ENCODE measurements at places on chromosomes 3 and 15.
A peak's percentile ranks its signal among the peaks of the same experiment; 100 is the strongest.

DNA sequence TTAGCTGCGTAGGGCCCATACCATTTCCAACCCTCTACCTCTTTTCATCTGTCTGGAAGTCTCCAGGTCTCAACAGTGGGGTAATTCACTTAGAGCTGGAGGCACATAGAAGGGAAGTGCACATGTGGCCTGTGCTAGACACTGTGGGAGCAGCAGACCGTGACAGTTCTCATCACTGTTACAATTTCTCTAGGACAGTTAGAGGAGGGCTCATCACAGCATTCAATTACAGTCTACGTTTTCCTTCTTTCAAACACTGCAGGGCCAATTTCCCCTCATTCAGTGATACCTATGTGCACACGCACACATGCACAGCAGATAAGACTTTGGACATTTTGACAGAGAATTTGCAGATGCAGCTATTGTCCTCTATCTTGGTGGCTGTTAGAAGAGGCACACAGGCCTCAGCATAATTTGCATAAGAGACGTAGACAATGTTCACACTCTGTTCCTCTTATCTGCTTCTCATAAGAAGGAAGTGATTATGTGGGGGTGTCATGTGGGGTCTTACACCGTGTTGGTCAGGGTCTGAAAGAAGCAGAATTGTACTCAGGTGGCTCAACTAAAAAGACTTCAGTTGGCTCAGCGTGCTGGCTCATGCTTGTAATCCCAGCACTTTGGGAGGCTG, 12.6 kb upstream of the HRG start:
- DNase-seq = no peak

DNA sequence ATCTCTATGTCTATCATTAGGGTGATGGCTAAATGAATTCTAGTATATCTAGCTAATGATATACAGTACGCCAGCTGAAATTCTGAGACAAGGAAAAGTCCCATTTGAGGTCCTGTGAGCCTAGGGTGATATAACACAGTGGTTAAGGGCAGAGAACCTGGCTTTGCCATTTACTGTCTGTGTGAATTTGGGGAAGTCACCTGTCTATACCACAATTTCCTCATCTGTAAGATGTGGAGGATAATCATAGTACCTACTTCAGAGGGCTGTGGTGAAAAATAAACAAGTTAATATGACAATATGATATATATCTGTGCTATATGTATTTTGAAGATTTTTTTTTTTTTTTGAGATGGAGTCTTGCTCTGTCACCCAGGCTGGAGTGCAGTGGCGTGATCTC, 9.8 kb upstream of the ANKDD1A start:
- no peak for DNase-seq

- no peak for DNase-seq
These were observed 77.7 kb downstream of the OCA2 start for GRCh38 chr15:28021281-28022039.

- DNase-seq = no peak
These were observed 9.7 kb downstream of the EPHB1 start for GRCh38 chr3:134804508-134805480.

DNA sequence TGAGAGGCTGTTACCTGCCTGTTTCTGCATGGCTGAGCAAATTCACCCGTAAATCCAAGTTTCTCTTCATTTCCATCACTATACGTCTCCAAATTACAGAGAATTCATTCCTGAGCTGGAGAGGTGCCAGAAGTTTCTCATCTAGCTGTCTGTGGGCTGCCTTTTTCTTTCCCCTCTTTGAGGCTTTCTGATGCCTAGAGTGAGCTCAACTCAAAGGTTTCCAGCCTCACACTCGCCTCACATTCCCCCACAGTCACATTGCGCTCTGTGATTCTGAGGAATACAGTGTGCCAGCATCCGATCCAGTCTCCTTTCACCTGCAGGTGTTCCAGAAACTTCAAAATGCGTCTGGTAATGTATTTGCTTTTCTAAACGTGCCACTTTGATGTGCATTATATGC, 267.2 kb downstream of the MFSD1 start:
- no peak for DNase-seq

GRCh38 chr3:136247436-136247835, 2.7 kb upstream of the PCCB start:
- DNase-seq = no peak

DNA sequence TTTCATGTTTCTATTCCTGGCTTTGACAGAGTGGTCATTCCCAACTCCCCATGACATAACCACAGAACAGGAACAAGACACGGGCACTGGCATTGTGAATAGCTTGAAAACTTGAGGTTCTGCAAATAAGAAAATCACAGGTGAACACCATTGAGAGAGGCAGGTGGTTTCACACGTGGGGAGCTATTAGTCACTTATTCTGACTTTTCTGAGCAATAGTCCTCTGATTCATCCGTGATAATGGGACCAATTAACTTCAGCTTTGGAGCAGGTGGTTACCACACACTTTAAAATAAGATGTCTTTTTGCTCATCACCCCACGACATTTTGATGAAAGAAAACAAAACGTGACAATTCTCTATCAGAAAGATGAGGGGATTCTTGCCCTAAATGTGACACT, 224.7 kb downstream of the KLF13 start:
- DNase-seq = peak; percentile 23

GRCh38 chr3:78249294-78249693, 1209.4 kb downstream of the ROBO2 start:
- DNase-seq = no peak

DNA sequence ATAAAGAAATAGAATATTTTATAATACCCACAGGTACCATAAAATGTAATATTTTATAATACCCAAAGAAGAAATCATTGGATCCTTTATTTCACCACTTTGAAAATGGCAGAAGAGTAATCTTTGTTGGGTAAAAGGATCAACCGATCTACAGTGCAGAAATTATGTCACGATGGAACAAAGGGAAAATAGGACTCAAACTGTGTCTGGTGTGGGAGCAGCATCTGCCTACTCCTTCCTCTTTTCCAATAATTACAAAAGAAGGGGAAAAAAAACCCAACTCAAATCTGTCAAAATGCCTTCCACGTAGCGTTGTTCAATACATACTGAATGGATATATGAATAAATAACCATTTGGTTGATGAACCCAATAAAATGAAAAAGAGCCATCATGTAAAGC, 492.6 kb upstream of the TBL1XR1 start:
- no peak for DNase-seq

DNA sequence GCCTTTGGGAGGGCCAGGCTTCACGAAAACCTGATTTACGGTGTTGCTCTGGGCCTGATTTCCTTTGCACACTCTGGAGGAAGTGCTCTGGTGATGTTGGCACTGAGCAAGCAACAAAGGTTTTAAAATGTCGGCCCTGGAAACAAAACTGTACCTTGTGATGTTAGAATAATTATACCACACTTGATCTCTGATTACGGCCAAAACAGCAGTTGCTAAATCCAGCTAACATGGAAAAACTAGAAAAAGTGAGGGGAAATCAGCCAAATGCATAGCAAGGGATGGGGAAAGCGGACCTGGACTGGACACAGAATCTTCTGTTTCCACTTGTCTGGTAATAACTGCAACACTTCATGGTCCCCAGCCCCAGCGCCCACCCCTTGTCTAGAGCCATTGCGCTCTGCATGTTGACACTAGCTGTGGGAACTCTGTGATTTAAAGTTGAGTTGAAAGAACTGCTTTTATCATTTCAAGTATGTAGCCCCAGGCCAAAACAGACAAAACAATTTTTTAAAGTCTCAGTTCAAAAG, 120.1 kb downstream of the VGLL4 start:
- no peak for DNase-seq

- peak; percentile 46 for DNase-seq
These were observed 55.2 kb downstream of the CMSS1 start for GRCh38 chr3:99872923-99873254.

DNA sequence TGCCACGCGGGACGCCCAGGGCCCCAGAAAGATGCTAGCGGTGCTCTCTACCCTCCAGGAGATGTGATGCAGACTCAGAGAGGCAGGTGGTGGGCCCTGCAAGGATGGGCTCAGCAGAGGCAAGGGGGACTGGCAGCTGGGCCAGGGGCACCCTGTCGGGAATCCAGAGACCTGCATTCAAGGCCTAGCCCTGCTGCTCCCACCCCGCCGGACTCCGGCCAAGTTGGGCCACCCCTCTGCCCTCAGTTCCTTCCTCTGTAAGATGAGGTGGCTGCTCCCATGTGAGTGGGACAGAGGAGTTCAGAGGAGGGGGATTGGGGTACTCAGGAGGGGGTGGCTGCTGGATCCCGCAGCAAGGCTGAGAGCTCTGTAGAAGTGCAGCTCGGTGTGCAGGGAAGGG, 116.3 kb downstream of the TMEM266 start:
- DNase-seq = no peak

DNA sequence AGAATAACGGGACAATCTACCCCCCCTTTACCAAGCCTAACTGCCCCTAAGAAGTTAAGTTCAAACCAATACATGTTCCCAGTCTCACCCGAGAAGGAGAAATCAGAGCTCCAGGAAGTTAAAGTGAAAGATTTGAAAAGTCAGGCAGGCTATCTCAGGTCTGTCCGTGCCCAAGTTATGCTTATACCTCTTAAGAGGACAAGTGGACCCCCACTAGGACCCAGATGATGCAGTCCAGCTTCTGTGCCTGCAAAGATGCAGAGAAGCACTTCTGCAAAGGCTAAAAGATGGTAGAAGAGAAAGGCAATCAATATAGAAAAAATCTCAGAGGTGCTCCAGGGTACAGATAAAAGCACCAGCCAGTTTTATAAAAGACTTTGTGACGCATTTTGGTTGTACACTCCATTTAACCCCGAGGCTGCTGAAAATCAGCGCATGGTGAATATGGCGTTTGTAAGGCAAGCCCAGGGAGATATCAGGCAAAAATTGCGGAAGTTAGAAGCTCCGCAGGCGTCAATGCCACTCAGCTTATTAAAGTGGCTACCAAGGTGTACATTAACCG, 9.8 kb upstream of the SLC9C1 start:
- DNase-seq = no peak

- no peak for DNase-seq
These were observed 277.2 kb upstream of the ARHGEF26 start for GRCh38 chr3:153843994-153844393.

GRCh38 chr3:141271279-141272030, 39.8 kb downstream of the PXYLP1 start:
- no peak for DNase-seq

DNA sequence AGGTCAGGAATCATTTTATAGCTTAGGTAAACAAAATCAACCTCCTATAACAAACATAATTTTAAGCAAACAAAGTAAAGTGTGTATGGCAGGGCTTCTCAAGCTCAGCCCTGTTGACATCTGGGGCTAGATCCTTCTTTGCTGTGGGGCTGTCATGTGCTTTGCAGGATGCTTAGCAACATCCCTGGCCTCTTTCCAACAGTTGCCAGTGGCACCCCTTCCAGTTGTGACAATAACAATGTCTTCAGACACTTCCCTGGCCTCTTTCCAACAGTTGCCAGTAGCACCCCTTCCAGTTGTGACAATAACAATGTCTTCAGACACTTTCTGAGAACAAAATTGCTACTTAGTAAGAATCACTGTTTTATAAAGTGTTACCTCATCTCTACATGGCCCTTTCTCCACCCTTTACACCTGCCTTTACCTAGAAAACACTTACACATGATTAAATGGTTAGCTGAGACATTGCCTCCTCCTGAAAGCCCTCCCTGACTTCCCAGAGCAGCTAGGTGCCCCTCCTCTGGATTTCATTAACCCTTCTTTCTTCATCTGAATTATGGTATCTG, 194.0 kb upstream of the LMCD1 start:
- DNase-seq = no peak

GRCh38 chr3:156816794-156817645, 9.1 kb upstream of the LEKR1 start:
- peak; percentile 93 for DNase-seq

DNA sequence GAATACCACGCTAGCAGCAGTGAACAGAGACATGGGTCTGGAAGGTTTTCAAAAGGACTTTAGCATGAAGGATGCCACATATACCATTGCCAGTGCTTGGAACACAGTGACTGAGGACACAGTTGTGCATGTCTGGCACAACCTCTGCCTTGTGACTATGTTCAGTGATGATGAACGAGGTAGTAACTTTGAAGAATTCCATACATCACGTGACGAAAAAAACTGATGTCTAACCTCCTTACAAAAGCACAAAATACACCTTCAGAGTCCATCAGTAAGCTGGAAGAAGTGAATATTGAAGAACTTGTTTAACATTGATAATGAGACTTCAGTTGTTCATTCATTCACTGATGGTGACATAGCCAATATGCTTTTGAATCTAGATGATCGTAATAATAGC, 594.8 kb upstream of the GRM7 start:
- DNase-seq = no peak

- no peak for DNase-seq
These were observed 107.9 kb upstream of the FAM174B start for GRCh38 chr15:92763459-92763858.

- DNase-seq = no peak
These were observed 179.9 kb downstream of the PLOD2 start for GRCh38 chr3:145981056-145981455.

GRCh38 chr3:111107662-111108035, 36.0 kb downstream of the NECTIN3 start:
- DNase-seq = no peak

DNA sequence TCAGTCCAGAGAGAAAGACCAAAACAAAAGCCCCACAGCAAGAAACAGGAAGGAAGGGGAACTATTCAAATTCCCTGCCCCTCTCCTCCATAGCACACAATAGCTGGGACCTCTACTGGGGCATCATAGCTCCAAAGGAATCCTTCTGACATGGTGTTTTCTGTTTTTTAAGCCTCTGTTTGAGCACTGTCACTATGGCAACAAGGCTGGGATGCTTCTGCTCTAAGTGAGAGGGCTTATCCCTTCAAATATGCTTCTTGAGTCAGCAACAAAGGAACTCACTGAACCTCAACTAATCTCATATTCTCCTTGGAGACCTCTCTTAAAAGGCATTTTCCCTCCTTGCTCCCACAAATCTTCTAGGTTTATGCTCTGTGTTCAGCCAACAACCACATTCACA, 40.5 kb downstream of the MYLK start:
- no peak for DNase-seq

DNA sequence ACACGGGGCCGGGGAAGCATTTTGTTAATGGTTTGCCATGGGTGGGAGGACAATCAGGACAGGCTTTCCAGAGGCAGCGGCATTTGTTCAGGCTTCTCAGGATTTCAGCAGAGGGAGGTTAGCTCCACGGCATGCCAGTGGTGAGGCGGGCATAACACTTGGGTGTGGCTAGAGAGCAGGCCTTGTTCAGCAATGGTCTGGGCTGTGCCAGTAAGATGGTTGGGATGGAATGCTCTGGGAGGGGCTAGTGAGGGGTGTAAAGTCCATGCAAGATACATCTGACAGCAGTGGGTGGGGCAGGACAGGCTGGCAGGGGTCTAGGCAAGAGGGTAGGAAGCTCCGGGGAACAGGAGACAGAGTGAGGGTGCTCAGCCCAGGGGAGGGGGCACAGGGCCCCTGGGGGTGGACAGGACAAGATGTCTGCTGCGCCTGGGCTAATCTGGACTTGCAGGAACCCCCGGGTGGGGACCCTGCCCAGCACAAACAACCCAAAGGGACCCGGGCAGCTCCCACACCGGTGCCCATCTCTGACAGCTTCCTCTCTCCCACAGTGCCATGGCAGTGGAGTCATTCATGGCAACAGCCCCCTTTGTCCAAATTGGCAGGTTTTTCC, 8.4 kb downstream of the TMEM43 start:
- no peak for DNase-seq
